ENCODE measurements at places on chromosomes 11 and 22.

DNA sequence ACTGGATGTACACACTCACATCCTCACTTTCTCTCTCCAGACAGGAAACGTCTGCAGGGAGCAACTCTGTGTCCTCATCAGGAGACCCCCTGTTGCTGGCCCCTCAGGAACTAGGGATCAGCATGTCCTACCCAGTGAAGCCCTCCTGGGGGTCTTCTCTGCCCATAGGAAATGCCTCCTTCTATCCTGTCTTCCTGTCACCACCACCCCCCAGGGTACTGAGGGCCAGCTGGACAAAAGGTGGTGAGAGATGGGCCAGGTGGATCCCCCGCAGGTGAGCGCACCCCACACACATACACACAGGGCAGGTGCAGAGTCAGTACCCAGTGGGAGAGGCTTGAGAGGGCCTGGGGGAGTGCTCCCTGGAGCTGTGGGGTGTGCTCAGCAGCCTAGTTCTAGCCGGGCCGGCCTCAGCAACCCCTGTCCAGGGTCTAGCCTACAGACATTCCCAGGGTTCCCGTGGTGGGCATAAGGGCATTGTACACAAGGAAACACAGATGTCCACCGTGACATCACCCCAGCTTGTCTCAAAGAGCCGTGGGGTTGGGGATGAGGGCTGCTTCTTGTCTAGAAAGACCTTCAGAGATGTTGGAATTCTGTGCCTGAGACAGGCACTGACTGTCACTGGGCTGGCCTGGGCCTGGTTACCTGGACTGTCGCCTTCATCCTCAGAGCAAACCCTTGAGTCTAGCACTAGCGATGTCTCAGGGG, 9.2 kb downstream of the GP1BB start:
- no peak for DNase-seq

GRCh38 chr11:81301166-81301830, 1432.4 kb downstream of the FAM181B start:
- no peak for DNase-seq

- DNase-seq, result no peak
Observed at GRCh38 chr11:13883042-13883441, 79.5 kb upstream of the SPON1 start.

DNA sequence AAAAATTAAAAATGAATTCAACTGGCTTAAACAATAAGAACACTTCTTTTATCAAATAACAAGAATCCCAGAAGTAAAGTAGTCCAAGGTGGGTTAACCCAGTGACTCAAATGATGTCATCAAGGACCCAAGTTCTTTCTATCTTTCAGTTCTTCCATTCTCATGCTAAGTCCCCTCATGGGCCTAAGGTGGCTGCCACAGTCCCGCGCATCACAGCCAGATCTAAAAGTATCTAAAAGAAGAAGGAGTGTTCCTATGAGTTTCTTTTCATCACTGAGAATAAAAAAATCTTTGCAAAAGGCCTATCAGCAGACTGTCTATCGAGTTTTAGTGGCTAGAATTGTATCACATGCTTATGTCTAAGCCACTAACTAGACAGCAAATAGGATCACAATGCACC, 37.2 kb upstream of the LDLRAD3 start:
- no peak for DNase-seq

- no peak for DNase-seq
Observed at GRCh38 chr11:135069890-135070289, 657.8 kb upstream of the B3GAT1 start.

GRCh38 chr11:43130616-43131015, 181.2 kb upstream of the API5 start:
- DNase-seq, result no peak

GRCh38 chr22:19806213-19807160, 45.9 kb downstream of the TBX1 start:
- DNase-seq, result no peak

- no peak for DNase-seq
Observed at GRCh38 chr22:27206374-27207133, 549.2 kb downstream of the MIAT start.

GRCh38 chr22:49367041-49367697, 460.5 kb downstream of the BRD1 start:
- DNase-seq, result no peak

DNA sequence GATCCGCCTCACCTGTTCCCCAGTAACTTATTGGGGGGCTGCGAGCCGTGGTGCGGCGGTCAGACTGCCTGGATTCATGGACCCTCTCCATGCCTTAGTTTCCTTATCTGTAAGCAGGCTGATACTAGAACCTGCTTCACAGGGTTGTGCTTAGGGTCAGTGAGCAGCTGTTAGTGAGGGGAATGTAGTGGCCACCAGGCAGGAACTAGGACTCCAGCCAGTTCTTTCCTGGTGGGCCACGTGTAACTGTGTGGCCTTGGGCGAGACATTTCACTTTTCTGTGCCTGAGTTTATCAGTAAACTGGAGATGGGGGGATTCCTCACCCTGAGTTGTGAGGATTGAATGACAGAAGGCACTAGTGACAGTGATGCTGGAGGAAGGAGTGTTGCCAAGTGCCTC, 24.8 kb downstream of the MCM5 start:
- DNase-seq, result no peak

DNA sequence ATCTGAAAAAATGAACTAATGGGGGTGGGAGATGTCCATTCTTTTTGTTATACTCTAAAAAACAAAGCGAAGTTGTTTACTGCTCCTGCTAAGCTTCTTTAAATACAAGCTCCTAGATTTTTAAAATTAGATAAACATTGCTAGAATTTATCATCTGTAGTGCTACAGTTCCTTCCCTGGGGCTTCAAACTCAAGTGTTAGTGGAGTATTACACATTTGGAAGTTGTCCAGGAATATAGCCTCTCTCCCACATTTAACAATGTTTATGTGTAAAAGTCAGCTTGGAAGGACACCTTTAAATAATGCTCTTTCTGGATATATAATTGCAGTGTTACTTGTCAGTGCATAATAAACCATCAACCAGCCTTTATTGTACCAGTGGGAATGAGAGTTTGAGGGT, 155.5 kb downstream of the SPON1 start:
- DNase-seq, result no peak

DNA sequence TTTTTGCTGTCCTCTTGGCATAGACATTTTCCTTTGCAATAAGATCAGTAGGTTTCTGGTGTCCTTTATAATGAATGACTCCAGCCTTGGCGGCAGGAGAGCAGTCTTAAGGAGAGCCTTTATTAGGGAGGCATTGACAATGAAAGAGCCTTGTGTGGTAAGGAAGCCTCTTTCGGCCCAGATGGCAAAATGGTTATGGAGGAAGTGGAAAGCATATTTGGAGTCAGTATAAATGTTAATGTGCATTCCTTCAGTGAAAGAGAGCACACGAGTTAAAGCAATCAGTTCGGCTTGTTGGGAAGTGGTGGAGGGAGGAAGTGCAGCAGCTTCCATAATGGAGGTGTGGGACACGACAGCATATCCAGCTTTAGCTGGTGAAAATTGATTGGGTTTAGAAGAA, 18.1 kb upstream of the ANO1 start:
- DNase-seq, result no peak

DNA sequence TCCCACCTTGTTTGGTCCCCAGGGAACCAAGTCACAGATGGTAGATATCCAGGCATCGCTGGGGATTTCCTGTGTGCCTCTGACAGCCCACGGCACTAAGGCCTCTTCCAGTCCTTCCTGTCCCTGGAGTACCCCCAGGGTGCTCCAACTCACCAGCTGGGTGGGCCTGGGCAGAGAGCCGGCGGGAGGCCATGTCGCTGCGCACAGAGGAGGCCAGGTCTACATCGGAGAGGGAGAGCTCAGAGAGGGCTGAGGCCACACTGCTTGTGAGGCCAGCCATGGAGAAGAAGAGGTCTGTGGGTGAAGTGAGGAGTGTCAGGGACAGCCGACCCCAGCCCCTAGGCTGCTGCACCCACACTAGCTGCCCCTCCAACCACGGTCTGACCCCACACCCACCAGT, 5.3 kb downstream of the ATG2A start:
- DNase-seq, result no peak

DNA sequence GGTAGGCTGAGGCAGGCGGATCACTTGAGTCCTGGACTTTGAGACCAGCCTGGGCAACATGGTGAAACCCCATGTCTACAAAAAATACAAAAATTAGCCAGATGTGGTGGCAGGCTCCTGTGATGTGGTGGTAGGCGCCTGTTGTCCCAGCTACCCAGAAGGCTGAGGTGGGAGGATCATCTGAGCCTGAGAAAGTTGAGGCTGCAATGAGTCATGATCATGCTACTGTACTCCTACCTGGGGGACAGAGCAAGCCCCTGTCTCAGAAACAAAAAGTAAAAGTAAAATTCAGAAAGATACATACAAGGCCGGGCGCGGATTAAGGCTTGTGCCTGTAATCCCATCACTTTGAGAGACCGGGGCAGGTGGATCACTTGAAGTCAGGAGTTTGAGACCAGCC, 6.3 kb downstream of the LDHAL6A start:
- no peak for DNase-seq

- no peak for DNase-seq
Observed at GRCh38 chr22:23403720-23404688, 176.1 kb downstream of the IGLL1 start.

DNA sequence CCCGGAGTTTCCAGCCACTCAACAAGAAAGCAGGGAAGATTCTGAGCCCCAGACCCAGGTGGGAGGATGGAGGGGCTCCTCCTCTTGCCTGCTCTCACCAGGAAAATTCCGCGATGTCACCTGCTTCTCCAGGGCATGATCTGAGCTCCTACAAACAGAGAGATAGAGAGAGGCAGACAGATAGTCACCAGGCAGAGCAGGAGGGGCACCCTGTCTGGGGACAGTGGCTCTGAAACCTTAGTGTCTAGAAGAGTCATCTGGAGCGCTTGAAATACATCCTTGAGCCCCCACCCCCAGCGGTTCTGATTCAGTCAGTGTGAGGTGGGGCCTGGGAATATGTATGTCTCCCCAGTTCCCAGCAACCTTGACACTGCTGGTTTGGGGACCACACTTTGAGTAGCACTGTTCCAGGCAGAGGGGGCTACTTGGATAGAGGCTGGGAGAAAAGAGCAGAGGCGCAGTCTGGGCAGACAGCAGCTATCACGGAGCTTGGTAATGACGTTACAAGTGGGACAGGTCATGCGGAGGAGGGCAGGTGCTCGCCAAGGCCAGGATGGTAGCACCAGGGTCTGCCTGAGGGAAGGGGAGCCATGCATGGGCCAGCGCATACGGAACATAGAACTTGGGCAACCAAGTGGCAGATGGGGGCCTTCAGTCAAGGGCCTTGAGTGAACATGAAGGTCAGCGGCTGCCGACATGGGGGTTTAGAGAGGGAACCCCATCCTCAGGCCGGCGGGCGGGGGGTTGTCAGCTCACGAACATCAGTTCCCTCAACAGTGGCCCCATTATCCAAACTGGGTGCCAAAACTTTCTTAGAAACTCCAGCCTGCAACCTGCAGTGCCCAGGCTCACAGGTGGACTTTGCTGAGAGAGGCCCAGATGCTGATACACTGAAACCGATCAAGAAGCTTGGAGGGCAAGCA, 60.9 kb upstream of the MYEOV start:
- DNase-seq, result no peak

DNA sequence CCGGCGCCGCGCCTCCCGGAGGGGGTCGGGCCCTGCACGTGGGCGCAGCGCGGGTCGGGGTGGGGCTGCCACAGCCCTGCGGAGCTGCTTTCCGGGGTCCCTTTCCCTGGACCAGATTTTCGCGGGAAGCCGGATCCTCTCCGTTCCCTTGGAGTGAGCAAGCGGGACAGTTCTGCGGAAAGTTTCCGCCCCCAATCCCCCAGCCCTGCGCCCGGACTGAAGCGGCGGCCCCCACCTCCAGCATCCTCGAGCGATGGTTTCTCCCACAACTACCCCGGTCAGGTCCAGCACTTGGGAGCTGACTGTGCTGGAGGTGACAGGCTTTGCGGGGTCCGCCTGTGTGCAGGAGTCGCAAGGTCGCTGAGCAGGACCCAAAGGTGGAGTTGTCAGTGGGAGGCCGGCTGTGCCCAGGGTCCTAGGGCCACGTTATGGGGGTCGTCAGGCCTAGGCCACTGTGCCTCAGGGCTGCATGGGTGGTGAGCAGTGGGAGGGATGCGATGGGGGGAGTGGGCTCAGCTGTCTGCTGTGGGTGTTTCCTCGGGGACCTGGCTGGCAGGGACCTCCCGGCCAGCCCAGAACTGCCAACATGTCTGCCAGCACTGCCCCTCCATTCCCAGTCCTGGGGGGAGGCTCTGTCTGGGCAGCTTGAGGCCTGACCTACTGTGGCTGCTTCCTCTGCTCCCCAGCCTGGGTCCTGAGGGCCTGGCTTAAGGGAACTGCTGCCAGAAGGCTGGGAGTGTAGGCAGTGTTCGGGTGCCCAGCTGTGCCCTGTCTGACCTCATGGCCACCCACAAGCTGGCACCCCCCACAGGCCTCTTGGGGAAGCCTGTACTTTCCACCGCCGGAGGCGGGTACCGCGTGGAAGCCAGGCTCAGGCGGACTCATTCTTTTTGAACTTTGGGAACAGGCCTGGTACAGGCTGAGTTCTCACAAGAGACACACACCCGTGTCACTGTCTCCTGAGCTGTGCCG, 726 bp downstream of the ST3GAL4 start:
- DNase-seq, result no peak

- peak; percentile 37 for DNase-seq
Observed at GRCh38 chr11:112016088-112016764, 9.0 kb upstream of the DLAT start.

DNA sequence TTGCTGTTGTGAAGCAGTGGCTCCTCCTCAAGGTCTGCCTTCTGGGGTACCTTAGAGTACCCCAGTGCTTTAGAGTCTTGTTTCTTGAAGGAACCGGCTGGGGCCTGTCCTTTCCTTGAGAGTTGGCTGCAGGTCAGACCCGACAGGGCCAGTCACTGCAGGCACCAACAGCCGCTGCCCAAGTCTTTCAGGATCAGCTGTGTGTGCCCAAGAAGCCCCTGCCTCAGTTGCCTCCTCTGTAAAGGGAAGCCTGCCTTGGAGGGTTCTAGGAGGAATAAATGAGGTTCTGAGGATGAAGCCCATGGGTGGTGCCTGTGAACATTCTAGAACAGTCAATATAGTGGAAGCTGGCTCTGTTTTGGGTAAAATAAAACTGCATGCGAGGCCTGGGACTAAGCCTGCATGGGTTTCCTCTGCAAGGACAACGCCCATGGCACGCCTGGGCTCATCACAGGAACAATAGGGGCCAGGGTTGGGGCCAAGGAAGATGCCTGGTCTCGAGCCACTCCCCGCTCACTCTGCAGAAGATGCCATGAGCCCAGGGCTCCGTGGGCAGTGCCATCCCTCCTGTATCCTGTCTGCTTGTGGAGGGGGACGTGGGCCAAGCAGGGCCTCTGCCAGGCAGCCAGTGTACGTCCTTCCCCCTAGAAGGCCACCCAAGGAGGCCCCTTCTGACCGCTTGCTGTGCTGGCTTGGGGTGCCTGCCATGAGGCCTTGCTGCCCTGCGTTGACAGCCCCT, 81.6 kb downstream of the MED15 start:
- DNase-seq, result no peak

GRCh38 chr11:126332221-126332711, 23.2 kb upstream of the ST3GAL4 start:
- DNase-seq, result peak; percentile 81

All from GM04503 (cell line).